ENCODE measurements at places on chromosomes 2 and 18. TPM values are rescaled to one million over a fixed set of nuclear protein-coding genes. Genes with fewer than 3 reads are reported as not detected.

Gene IL18RAP
- total RNA-seq = 0.49 TPM

Gene LRRTM1
- total RNA-seq = 0.46 TPM

Gene PASK
- 3.6 TPM for total RNA-seq

Gene AKAIN1
- total RNA-seq = not detected

Gene GGCX
- total RNA-seq = 22.5 TPM

Gene EPAS1
- total RNA-seq = 185 TPM

Gene SPATA3
- not detected for total RNA-seq

Gene ATP5F1A
- 2,230 TPM for total RNA-seq

DNA sequence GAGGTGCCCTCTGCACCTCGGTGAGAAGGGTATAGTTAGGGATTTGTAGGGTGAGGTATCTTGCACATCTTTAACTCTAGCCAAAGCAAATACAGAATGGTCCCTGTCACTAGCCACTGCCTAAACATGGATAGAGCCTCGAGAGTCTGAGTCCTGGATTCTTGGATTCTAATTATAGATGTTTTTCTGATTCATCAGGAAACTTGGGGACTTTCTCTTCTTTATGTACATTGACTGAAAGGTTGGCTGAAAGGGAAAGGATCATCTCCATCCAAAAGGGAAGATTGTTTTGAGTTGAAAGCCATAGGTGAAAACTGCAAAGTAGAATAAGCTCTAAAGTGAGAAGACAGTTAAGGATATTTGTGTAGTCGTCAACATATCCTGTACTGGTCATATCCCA, 8.2 kb downstream of the STK36 start:
- no peaks in the 10 kb centered on the region for H3K36me3 ChIP-seq
- no peaks in the 10 kb centered on the region for H3K4me1 ChIP-seq
- no peaks in the 10 kb centered on the region for H3K27me3 ChIP-seq
- H3K27ac ChIP-seq = no peak overlapping the region
- no peak for DNase-seq
- H3K4me3 ChIP-seq = no peak overlapping the region

- H3K4me3 ChIP-seq = peak overlapping the region; percentile 70
- H3K4me1 ChIP-seq = peaks cover 47% of the 10 kb centered on the region
- H3K27ac ChIP-seq = peak overlapping the region; percentile 75
- DNase-seq = no peak
- no peaks in the 10 kb centered on the region for H3K36me3 ChIP-seq
These were observed 801 bp downstream of the OSR1 start for GRCh38 chr2:19357402-19358241.

- H3K27me3 ChIP-seq = no peaks in the 10 kb centered on the region
- no peak overlapping the region for H3K27ac ChIP-seq
- H3K4me3 ChIP-seq = no peak overlapping the region
- no peaks in the 10 kb centered on the region for H3K36me3 ChIP-seq
- peaks cover 4% of the 10 kb centered on the region for H3K4me1 ChIP-seq
- peak; percentile 30 for DNase-seq
These were observed 141.8 kb upstream of the BCL2L11 start for GRCh38 chr2:110978756-110979470.

- H3K27me3 ChIP-seq = no peaks in the 10 kb centered on the region
- H3K4me3 ChIP-seq = no peak overlapping the region
- H3K4me1 ChIP-seq = no peaks in the 10 kb centered on the region
- no peak overlapping the region for H3K27ac ChIP-seq
- no peak for DNase-seq
- no peaks in the 10 kb centered on the region for H3K36me3 ChIP-seq
These were observed 54.8 kb upstream of the CCDC68 start for GRCh38 chr18:55014095-55014494.

GRCh38 chr2:184597571-184597991, 748 bp upstream of the ZNF804A start:
- H3K4me3 ChIP-seq = peak overlapping the region; percentile 50
- H3K27me3 ChIP-seq = peaks cover 24% of the 10 kb centered on the region
- H3K36me3 ChIP-seq = no peaks in the 10 kb centered on the region
- peaks cover 9% of the 10 kb centered on the region for H3K4me1 ChIP-seq
- H3K27ac ChIP-seq = no peak overlapping the region

DNA sequence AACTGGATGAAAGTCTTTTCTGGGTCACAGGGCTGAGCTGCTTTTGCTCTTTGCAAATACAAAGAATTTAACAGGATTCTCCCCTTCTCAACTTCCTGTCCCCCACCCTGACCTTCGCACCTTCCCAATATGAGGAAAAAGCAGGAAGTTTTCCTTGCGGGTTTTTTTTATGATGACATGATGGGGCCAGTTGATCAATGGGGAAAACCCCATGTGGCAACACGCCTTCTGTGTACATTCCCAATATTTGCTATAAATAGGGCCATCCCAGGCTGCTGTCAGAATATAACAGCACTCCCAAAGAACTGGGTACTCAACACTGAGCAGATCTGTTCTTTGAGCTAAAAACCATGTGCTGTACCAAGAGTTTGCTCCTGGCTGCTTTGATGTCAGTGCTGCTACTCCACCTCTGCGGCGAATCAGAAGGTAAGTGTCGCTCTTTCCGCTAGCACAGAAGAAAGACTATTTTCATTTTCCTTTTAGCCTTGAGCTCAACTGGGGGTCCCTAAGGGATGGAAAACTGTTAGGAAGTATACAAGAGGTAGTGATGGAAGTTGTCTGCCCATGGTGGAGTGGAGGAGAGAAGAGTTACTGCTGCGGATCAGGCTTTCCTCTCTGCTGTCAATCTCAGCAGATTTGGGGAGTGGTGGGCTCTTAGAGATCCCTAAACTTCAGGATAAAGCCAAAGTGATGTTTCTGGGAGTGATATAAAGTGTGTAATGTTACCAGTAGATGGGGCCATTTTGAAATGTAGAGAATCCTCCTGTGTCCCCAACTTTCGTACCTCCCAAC, at the start of gene CCL20:
Gene CCL20 (plus strand): TSS at position 281 of the 792 bp plus-strand sequence. CDS start 70 bp downstream, at position 351.
- H3K4me1 ChIP-seq = peaks cover 33% of the 10 kb centered on the region
- H3K4me3 ChIP-seq = no peak within 1 kb of the TSS
- no peaks in the 10 kb centered on the region for H3K36me3 ChIP-seq

DNA sequence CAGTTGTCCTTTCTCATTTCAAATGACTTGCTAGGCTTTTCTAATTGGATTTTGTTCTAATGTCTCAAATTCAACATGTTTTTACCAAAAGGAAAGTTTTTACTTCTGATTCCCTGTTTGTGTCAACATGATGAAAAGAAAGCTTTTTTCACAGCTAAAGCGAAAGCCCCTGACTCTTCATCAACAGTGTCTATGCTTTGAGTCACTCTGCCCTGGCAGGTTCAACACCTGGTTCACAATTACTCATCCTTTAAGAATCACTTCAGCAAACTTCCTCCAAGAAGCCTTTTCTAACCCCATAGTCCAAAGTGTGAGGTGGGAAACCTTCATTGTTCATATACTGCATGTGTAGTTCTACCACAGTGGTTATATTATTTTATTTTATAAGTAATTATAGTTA, 7.6 kb upstream of the DSG2 start:
- no peak for DNase-seq
- no peak overlapping the region for H3K27ac ChIP-seq

- no peaks in the 10 kb centered on the region for H3K27me3 ChIP-seq
- no peaks in the 10 kb centered on the region for H3K4me1 ChIP-seq
- no peak for DNase-seq
- H3K36me3 ChIP-seq = no peaks in the 10 kb centered on the region
These were observed 132.1 kb downstream of the RGPD3 start for GRCh38 chr2:106336108-106336507.

DNA sequence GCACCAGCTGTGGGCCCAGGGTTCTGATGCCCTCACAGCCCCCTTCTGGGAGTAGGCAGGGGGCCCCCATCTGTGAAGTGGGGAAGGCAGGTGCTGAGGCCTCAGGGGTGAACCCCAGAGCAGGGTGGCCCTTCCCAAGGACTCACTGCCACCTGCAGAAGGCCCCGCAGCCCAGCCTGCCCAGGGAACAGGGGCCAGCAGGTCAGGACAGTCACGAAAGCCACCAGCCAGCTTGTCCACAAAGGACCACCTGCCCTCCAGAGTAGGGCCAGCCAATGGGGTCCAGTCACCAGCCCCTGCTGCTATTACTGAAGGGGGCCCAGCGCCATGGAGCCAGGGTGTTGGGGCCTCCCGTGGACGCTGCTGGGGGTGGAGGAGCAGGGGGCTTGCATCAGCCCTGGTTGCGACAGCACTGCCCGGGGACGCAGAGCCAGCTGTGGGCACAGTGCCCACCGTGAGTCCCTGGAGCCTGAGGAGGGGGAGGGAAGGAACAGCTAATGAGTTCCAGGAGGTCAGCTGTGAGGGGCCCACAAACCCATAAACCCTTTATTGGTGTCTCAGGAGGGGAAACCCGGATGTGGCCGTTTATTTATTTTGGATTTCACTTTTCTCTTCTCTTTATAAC, 11.5 kb upstream of the SNED1 start:
- peak; percentile 70 for DNase-seq
- H3K27ac ChIP-seq = no peak overlapping the region
- H3K4me3 ChIP-seq = no peak overlapping the region
- H3K36me3 ChIP-seq = no peaks in the 10 kb centered on the region
- H3K27me3 ChIP-seq = peaks cover 16% of the 10 kb centered on the region

GRCh38 chr18:39464006-39464405, 1898.4 kb upstream of the CELF4 start:
- H3K27ac ChIP-seq = no peak overlapping the region
- H3K36me3 ChIP-seq = no peaks in the 10 kb centered on the region
- no peaks in the 10 kb centered on the region for H3K4me1 ChIP-seq
- DNase-seq = no peak

DNA sequence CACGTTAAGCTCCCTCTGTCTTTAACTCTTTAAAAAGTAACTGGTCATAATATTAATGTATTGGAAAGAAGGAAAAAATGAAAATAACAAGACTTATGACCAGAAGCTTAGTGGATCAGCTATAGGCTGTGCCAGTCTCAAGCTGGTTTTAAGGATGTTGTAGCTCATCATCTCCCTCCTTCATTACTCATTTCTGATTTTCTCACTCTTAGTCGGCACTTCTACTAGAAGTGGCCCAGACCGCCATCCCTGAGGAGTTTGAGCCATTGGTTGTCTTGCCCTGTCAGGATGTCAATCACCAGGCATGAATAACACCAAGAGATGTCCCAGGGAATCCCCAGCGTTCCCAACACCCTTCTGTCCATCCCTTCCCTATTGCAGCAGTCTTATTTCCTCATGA, 151.5 kb downstream of the ASXL3 start:
- H3K4me1 ChIP-seq = no peaks in the 10 kb centered on the region
- no peak overlapping the region for H3K4me3 ChIP-seq
- no peak overlapping the region for H3K27ac ChIP-seq
- no peak for DNase-seq
- H3K27me3 ChIP-seq = no peaks in the 10 kb centered on the region

DNA sequence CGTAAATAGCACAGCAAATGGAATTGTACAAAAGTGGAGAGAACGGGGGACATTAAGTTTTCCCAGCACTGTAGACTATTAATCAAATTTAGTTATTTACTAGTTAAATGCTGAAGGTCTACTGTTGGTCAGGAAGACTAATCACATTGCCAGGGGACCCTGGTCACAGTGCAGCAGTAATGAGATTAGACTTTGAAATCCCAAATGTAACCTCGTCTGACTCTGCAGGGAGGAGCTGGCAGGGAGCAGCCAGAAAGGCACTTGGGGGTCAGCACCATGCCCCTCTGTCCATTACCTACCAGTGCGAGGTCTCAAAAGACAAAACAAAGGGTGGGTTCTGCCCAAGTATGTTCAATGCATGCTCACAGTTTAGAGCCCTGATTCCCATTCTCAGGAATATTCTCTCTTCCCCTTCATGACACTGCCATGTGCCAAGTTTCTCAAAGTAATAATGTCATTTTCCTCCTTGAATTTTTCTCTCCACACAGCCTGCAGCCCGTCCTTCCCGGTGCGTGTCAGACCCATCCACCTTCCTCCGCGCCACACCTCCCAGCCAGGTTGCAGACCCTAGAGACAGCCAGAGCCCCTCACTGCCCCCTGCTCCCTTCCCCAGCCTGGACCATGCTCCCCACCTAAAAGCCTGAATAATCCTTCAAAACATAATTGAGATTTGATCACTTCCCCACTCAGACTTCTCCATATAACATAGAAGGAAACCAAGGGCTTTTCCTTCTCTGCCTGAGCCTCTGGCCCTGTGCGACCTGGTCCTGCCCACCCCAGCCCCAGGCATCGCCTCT, 52.5 kb downstream of the TMEM18 start:
- no peaks in the 10 kb centered on the region for H3K4me1 ChIP-seq
- H3K27me3 ChIP-seq = peaks cover 8% of the 10 kb centered on the region
- H3K27ac ChIP-seq = no peak overlapping the region
- DNase-seq = no peak
- no peak overlapping the region for H3K4me3 ChIP-seq

All from heart right ventricle (tissue), 16 donors.